Activated CD4-positive, alpha-beta T cell treated with anti-CD3 and anti-CD28 coated beads, Interleukin-2, amount 10 ng/mL, durations not matched to agents 24 days and 14 days (primary cell): ENCODE measurements at places on chromosomes 16 and 17. TPM values are rescaled to one million over a fixed set of nuclear protein-coding genes. Genes with fewer than 3 reads are reported as not detected.

Gene KLHL11
- 22.6 and 22.8 TPM in 2 replicates for total RNA-seq

DNA sequence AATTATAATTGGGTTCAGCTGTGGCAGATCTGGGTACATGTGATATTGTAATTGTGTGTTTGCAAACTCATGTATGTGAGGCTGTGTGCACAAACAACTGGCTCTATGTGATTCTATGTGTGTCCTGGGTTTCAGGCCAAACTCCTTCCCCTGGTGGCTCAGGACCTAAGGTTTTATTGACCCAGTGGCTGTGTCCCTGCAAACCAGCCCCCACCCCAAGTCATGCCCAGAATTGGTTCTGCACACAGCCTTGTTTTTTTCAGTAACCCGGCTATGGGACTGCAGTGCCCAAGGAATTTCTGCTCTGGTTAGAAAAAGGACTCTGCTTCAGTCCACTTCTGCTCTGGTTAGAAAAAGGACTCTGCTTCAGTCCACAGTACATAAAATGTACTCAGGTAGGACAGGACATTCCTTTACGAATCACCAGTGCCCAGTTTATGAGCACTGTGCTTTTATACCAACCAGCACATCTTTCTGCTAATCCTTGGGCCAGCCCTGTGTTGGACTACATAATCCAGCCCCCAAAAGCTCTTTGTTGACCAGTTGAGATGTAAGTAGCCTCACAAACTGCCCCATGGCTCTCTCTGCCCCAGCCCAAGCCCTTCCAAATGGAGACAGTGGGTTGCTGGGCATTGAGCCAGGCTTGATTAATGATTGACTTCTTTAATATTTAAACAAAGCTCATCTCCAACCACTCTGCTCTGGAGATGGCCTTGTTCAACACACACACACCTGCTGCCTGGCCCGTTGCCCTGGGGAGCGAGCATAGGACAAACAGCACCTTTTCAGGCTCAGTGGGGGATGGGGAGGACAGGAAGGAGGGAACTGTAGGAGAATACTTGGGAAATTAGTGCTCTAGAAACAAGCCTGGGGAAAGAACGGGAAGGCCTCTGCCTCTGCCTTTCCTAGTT, 2.9 kb upstream of the KCNH6 start:
- H3K36me3 ChIP-seq = no peaks in the 10 kb centered on the region
- no peak for DNase-seq
- H3K4me1 ChIP-seq = peaks cover 11% of the 10 kb centered on the region
- H3K27ac ChIP-seq = no peak overlapping the region

DNA sequence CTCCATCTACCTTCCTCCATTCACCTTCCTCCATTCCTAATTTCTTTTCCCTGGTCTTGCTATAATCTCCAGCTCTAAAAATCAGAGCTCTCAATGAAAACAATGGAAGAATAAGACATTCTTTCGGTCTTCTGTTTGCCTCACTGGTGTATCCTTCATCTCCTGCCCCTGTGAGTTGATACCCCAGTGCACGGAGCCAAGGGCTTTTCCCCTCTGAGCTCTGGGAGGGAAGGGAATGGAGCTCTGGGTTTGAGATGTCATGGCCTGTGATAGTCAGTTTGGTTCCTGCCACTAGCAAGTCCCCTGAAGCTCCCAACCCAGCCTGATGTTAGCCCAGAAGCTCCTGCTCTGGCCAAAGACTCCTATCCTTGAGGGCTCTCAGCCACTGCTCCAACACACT, 36.6 kb upstream of the DNAH9 start:
- H3K36me3 ChIP-seq = no peaks in the 10 kb centered on the region
- no peaks in the 10 kb centered on the region for H3K27me3 ChIP-seq
- H3K4me1 ChIP-seq = no peaks in the 10 kb centered on the region
- no peak for DNase-seq
- H3K27ac ChIP-seq = no peak overlapping the region
- no peak overlapping the region for H3K4me3 ChIP-seq

DNA sequence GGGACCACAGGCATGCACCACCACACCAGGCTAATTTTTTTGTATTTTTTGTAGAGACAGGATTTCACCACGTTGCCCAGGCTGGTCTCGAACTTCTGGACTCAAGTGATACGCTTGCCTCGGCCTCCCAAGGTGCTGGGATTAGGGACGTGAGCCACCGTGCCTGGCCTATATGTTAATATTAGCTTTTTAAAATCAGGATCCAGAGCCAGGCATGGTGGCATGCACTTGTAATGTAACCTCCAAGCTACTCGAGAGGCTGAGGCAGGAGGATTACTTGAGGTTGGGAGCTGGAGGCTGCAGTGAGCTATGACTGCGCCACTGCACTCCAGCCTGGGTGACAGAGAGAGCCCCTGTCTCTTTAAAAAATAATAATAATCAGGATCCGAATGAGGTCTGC, 8.5 kb upstream of the ADCY7 start:
- H3K36me3 ChIP-seq = peaks cover 3% of the 10 kb centered on the region
- no peak overlapping the region for H3K4me3 ChIP-seq
- peaks cover 37% of the 10 kb centered on the region for H3K27me3 ChIP-seq
- no peak for DNase-seq
- peaks cover 3% of the 10 kb centered on the region for H3K4me1 ChIP-seq
